ENCODE measurements at places on chromosomes 7 and 10.

DNA sequence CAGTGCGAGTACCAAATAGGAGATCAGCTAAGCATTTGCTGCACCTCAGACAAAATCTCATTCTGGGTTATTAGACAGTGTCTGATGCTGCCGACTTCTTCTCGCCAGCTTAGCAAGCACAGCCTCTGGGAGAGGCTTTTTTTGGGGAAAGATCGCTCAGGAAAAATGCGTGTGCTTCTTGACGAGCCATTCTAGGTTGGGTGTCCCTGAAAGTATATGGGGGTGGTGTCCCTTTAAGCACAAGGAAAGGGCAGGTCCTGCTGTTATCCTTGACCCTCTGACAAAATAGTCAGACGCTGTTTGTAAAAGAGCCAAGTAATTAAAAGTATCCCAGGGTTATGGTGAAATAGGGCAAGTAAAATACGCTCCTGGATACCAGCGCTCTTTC lies 540.1 kb upstream of the FZD8 start:
- no peak for DNase-seq

DNA sequence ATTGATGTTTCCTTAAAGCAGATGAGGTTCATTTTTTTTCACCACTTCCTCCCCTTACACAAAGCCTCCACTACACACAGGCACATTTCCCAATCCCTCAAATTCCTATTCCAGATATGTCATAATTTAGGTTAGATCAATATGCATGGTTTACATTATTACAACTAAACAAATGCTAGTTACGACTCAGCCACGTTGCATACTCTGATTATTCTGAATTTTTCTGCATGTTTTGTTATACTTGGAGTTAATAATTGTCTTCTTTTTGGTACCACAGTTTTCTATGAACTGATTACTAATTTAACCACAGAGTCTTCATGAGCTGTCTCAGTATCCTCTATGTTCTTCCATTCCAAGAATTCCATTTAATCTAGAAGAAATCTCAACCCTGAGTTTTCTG lies 4.4 kb upstream of the BICC1 start:
- no peak for DNase-seq

- no peak for DNase-seq
These were observed 37.2 kb upstream of the INSIG1 start for GRCh38 chr7:155260498-155260872.

DNA sequence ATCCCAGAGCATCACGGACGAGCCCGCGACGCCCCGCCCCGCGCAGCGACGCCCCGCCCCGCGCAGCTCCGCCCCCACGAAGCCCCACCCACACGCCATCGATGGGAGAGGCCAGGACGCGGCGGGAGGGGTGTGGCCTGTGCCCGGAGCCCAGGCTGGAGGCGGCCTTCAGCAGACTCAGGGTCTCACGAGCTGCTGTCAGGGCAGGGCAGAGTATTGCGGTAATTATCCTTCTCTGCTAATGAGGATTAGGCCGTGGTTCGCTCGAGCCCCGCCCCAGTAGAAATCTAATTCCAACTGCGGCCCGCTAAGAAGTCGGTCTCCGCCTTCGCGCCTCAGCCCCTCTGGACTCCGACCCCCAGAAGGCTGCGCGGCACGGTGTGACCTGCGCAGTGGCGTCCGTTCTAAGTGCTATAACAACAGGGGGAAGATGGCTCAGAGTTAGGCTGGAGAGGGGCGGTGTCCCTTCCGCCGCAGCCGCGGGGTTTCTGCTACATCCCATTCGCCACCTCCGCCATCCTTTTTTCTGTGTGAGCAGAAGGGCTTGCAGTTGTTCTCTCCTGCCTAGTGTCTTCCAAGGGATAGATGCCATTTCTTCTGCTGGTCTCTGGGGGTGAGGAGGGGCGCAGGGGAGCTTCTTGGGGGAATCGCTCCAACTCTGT lies 337 bp upstream of the NT5C3A start:
- DNase-seq: peak; percentile 96

GRCh38 chr10:125107166-125107949 lies 53.0 kb downstream of the CTBP2 start:
- no peak for DNase-seq

- no peak for DNase-seq
These were observed 65.7 kb downstream of the CRTAC1 start for GRCh38 chr10:97964748-97965147.

DNA sequence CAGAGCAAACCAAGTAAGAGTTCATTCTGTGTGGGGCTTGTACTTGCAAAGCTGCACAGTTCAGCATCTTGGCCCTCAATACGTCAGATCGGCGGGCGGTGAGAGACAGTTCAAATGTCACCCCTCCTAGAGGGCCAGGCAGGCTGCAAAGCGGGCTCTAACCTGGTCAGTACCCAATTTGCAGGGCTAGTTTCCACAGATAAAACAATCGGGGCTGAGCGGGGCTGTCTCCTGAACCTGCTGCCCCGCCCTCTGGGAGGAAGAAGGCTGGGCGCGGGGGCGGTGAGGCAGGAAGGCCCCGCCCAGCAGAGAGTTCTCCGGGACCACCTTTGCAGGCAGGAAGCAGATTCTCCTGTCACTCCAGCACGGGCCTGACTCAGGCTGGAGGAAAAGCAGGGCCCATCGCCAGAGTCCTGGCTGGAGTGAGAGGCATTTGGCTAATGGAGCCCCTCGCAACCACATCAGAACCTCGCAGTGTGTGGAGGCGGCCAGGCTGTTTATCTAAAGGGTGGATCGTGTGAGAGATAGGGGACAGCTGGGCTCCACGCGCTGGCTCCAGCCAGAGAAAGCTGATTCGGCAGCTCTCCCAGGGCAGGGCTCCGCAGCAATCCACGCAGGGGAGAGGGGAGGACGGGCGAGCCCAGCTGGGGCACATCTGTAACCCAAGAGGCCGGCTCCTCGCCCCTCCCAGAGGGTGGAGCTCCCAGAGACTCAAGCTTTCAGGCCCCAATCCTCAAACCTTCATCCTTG lies 83.1 kb downstream of the SH3PXD2A start:
- DNase-seq: peak; percentile 81

GRCh38 chr7:134648456-134648855 lies 1.8 kb downstream of the BPGM start:
- no peak for DNase-seq

DNA sequence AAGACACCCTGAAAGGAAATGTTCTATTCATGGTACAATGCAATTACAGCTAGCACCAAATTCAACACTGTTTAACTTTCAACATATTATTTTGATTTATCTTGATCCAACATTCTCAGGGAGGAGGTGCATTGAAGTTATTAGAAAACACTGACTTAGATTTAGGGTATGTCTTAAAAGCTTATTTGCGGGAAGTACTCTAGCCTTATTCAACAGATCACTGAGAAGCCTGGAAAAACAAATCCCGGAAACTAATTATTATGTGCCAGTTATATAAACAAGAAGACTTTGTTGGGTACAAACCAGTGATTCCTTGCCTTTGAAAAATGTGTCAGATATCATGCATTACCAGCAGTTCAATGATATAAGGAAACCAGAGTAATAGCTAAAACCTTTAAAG lies 160.1 kb downstream of the CFTR start:
- no peak for DNase-seq

DNA sequence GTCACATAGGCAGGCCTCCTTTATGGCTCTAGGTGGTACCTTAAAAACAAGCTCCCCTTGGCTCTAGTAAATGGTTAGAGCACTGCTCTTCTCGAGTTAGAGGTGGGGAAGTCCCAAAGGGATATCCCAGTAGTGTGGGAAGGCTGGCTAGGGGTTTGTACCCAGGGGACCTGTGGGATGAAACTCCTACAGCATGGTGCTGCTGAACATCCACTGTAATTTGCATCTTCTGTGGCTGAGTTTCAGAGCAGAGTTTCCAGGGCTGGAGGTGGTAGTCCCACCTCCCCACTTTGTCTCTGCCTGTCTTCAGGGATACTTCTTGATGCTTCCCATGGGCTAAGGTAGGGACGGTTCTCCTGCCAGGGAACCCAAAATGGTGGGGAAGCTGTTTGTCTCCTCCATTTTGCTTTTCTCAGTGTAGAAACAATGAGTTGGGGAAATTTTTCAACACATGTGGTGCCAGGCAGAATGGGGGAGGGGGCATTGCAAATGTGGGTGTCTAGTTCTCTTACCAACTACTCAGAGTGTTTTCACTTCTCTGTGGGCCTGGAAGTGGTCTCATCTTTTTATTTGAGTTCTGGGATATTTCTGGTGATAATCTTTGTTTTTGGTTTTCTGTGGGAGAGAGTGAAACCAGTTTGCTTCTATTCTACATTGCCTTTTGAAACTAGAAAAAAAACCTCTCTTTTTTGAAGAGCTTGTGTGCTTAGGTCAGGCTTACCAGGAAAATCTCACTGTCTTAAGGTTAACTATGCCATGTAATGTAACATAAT lies 36.3 kb downstream of the SCART1 start:
- no peak for DNase-seq

- DNase-seq: no peak
These were observed 184.9 kb upstream of the ADCY1 start for GRCh38 chr7:45389073-45389872.

DNA sequence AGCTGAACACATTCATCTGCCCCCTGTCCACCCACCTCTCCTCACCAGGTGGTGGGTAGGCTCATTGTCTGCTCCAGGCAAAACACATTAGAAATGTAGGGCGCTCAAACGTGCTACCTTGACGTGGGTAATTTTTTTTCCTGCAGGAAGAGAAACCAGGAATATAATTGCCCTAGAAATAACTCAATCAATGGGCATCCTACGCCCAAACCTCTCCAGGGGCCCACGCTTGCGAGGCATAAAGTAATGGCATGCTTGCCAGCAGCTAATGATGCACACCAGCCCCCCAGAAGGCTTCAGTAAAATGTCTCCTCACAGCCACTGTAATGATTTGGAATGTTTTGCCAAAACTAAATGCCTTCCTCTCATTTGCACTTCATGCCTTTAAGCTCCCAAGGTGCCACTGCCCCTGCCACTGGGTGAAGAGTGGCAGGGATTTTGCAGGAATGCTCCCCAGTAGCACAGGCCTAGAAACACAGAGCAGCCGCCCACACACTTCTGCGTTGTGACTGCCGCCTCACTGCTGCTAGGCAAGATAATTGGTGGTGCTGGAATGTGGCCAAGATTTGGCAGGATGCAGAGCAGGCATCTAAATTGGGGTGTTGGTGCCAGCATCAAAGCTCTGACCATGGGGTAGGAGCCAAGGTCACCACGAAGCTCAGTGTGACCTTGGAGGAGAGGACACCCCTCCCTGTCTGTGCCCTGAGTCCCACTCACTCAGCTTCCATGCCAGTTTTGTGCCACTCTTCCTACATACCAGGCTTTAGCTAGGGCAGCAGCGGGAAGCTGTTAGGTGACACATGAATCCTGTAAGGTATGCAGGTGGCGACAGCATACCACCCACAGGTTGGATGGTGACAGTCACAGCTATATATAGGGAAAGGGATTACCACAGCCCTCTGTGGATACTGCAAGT lies 48.7 kb upstream of the PPP1R3C start:
- no peak for DNase-seq

- no peak for DNase-seq
These were observed 1019.0 kb downstream of the XPNPEP1 start for GRCh38 chr10:108904163-108904838.

DNA sequence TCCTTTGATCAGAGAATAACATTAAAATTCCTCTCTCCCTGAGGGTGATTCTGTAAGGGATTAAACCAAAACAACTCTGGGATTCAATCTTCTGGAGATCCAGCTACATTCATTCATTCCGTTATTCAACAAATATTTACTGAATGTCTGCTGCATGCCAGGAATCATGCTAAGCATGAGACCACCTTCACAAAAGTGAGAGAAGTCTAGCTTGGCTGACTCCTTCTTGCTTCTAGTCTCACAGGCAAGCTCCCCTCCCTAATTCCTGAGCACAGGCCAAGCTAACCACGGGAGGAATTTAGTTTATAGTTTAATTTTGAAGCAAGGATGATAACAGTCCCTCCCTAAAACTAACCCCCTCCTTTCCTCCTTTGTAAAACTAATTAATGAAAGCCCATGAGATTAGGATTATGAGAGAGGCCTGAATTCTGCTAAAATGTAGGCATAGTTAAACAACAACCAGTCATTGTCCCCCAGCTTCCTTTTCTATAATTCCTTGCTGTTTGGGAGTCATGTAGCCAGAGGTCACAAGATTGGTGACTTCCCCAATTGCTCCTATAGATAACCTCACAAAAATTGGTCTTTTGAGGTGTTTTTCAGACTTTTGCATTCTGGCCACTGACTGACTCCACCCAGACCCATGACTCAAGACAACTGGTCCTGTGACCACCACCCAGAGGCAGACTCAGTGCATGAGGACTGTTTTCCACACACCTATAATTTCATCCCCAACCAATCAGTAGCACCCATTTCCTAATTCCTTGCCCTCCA lies 113.5 kb downstream of the ITGB8 start:
- no peak for DNase-seq

DNA sequence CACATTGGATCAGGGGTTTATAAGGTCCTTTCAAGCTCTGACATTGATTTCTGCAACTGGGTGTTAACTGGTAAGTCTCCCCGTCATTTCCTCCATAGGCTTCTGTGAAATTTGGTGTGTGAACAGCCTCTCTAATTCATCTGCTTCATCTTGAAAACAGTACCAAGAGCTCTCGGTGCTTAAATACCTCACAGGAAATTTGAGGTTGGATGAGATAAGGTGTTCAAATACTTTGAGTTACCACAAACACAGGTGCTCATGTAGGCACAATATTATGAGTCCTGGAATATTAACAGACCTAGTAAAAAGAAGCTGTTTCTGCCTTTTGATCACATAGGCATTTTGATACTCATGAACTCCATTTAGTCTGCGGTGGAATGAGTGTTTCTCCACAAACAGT lies 85.2 kb downstream of the RTKN2 start:
- peak; percentile 78 for DNase-seq

GRCh38 chr7:77532247-77532646 lies 4.8 kb upstream of the PTPN12 start:
- DNase-seq: no peak

DNA sequence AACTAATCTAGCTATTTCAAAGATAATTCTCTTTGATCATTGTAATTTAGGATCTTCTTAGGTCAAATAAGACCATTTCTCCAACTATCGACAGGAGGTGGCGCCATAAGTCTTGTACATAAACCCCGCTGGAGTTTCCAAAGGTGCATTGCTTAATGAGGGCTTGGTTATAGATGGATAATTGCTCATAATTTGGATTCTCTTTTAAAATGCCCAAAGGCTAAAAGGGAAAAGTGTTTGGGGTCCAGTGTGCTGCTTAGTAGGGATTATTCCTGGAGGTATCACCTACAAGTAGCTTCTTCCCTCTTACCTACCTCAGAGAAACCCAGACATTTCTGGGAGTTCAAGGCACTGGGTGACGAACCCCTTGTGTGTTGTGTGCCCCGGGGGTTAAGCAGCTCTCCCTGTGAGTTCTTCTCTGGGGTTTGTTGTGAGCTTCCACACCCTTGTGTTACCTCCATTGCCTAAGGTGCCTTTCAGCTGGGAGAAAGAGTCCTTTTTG lies 75.2 kb downstream of the PAXIP1 start:
- DNase-seq: peak; percentile 89

DNA sequence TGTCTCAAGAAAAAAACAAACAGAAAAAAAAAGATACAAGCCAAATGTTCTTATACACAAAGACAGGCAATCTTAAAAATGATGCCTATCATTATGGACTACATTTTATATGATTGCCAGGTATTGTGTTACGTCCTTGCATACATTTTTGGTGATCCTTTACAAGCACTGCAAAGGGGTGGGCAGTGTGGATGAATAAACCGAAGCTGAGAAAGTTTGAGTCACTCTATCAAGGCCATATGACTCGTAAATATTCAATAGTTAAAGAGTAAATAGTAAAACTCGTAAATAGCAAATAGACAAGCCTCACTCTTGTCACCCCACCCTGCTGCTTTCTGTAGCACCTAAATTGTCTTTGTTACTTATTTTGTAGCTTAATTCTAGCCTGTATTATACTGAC lies 326.2 kb downstream of the FRMD4A start:
- no peak for DNase-seq

GRCh38 chr7:155928583-155928982 lies 116.3 kb upstream of the SHH start:
- DNase-seq: no peak

- DNase-seq: no peak
These were observed 30.7 kb upstream of the ELOVL3 start for GRCh38 chr10:102195296-102195870.
